Naive thymus-derived CD8-positive, alpha-beta T cell (primary cell): ENCODE measurements at places on chromosomes 5 and 9.
A peak's percentile ranks its signal among the peaks of the same experiment; 100 is the strongest.

- no peak for DNase-seq
Observed at GRCh38 chr9:16535555-16535954, 334.9 kb downstream of the BNC2 start.

DNA sequence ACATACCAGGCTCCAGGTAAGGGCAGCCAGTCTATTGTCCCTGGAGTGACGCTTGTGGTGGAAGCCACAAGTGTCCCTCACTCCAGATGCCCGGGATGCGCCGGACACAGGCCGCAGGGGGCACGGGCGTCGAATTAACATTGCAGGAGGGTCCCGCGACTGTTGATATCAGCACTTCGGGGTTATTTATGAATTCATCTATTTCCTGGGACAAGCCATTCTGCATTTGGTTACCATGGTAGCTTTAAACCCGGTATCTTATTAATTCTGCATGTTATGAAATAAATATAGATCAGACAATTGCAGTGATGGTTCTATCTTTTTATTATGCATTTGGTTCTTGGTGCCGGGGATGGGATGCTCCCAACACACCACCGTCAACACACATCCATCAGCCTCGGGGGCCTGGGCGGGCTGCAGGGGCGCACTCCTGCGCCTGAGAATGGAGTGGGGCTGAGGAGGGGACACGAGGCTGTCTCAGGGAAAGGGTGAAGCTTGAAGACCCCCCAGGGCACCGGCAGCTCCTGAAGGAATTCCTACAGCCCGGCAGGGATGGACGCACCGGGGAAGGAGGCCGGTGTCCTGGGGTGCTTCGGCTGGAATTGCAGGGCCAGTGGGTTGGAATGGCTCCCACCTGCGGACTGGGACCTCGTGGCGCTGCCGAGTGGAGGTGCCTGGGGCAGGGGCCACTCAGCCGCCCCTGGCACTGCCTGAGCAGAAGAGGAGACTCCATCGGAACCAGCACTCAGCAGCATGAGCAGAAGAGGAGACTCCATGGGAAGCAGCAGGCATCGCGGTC is 17.7 kb upstream of the TMEM250 start:
- DNase-seq: no peak

GRCh38 chr5:54326662-54327270 is 16.4 kb upstream of the ARL15 start:
- DNase-seq: no peak

- no peak for DNase-seq
Observed at GRCh38 chr5:120413686-120414085, 50.4 kb upstream of the PRR16 start.

- DNase-seq: no peak
Observed at GRCh38 chr5:75611311-75612225, at the start of gene ANKDD1B. Gene ANKDD1B (plus strand): TSS chr5:75611453. CDS start chr5:75611635, 182 bp downstream.

GRCh38 chr9:130111786-130112537 is 58.3 kb downstream of the GPR107 start:
- no peak for DNase-seq

DNA sequence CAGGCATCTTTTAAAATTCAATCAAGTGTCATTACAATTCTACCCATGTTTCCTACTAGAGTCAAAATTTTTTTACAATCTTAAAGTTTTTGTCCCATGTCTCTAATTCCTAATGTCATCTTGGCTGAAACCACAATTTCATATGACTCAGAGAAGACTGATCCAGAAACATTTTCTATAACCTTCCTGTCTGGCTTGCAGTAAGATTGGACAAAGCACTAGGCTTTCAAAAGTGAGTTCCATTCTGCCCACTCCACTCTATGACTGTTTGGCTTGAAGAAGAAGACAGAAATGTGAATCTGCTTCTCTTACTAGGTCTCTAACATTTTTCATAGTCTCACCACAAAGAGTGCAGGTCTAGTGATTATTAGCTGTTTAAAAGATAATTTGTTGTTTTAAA is 88.8 kb downstream of the NR3C1 start:
- DNase-seq: no peak

GRCh38 chr5:111537141-111538024 is 25.0 kb upstream of the STARD4 start:
- no peak for DNase-seq

GRCh38 chr5:133866160-133866902 is 102.1 kb downstream of the C5orf15 start:
- no peak for DNase-seq

DNA sequence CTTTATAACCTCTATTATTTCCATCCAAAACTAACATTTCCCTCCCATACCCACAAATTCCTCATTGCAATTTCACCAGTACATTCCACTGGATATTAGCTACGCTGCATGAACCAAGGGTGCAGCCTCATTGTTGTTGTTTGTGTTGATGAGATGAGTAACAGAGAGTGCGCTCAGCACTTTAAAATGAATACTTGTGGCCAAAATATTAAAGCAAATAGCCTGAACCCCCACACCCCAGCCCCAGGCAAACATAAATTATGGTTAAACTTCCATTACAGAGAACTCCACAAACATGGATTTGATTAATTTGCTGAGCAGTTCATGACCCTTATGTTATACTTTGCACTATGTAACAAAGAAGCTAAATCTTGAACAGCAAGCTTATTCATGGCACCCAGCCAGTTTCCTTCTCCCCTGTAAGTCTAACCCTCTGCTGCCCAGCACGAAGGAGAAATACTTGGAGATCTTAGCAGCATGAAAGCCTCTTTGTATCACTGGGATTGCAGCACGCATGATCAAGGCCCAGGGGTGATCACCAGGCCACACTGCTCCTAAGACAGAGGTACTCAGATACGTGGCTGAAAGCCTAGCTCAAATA is 205.0 kb downstream of the DOCK8 start:
- no peak for DNase-seq

GRCh38 chr9:98220911-98221310 is 28.5 kb upstream of the CORO2A start:
- DNase-seq: no peak

DNA sequence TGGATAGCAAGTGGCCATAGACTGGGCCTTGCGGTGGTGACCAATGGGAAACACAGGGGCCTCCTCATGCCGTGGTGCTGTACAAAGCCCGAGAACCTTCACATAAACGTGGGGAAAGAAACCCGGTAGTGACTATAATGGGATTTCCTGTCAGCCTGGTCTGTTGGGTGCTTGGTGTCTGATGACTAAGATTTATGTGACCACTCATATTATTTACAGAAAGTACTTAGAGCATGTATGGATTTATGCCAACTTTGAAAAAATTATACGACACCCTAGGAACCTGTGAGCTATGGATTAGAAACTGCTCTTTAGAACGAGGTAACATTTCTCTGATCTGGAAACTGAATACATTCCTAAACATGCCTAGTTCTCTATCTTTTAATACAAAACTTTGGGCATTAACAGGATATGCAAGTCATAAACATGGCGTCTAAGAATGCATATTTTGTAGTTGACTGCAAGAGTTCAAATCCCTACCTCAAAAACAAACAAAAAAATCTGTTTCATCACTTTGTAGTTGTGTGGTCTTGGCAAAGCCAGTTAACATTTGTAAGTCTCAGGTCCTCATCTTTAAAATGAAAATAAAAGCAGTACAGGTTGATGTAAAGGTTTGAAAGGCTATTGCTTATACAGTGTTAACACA is 85.4 kb downstream of the TMEM167A start:
- DNase-seq: no peak

DNA sequence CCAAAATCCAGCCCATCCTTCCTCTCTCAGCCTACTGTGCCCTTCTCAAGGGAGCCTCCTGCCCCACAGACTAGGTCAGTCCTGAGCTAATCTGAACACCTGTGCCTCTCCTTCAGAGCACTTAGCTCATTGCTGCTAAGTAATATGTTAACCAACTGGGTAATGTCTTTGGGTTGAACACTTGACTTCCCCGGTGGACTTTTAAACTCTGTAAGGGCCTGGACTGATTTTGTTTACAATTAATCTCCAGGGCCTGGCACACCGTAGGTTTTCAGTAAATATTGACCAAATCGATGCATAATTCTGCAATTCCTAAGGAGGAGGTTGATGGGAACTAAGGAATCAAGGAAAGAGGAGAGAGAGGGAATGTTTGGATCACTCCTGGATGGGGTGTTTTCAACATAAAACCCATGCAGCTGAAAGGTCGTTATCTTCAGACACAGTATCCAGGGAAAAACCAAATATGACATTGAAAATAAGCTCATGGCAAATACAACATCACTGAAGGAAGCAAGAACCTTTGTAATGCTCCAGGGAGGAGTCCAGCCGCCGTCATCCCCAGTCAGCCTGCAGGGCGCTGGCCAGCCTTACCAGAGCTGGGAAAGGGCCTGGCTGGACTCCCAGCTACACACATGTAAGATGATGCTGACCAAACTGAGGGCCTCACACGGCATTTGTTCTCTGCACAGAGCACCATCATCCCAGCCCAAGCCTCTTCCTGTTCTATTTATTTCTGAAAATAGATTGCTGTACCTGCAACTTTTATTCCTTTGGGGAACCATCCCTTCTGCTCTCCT is 166.3 kb downstream of the C5orf15 start:
- no peak for DNase-seq

- peak; percentile 36 for DNase-seq
Observed at GRCh38 chr9:14692470-14693250, 572 bp downstream of the ZDHHC21 start.

DNA sequence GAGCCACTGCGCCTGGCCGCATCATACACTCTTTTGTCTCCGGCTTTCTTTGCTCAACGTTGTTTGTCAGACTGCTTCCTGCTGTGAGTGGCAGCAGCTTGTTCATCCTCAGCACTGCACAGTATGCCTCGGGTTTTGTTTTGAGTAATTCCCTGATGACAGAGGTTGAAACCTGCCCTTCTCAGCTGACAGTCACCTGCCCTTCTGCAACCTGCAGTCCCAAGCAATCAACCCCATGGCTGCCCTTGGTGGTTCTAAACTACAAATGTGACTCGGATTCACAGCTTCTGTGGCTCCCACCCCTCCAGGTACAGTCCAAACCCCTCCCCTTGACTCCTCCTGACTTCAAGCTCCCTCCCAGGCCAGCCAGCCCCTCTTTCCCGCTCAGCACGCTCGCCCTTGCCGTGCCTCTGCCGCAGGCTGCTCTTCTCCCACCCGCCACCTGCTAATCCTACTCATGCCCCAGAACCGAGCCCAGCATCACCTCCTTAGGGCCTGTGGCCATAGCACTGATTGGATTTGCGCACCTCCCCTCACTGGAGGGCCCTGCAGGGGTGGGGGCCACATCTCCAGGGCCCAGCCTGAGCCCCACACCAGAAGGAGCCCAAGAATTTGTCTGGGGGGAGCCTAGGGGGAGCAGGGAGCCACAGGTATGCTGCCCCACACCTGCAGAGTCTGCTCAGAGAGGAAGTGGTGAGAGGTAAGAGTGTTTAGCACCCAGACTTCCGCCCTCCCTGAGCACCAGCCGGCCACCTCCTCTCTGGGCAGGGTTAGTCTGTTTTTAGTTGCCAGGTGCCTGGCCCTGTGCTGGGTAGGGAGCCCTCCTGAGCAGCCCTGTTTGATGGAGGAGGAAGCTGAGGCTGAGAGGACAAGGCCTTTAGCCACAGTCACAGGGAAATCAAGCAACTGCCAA is 10.1 kb downstream of the EEIG1 start:
- peak; percentile 75 for DNase-seq

DNA sequence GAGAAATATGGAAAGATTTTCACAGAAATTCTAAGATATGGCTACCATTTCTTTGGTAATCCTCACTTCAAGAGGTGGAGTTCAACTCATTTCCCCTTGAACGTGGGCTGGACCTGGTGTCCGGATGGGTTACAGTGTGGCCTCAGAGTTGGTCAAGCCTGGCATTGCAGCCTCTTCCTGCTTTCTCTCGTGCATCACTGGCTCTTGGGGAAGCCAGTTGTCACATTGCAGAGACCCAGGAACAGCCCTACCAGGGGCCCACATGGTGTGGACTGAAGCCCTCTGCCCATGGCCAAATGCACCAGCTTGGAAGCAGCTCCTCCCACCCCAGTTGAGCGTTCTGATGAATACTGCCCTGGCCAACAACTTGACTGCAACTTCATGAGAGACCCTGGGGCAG is 47.7 kb upstream of the FCN1 start:
- DNase-seq: no peak

GRCh38 chr5:154190595-154191304 is at the start of gene GALNT10:
Gene GALNT10 (plus strand): TSS chr5:154190733. CDS start chr5:154190867, 134 bp downstream.
- DNase-seq: peak; percentile 78

DNA sequence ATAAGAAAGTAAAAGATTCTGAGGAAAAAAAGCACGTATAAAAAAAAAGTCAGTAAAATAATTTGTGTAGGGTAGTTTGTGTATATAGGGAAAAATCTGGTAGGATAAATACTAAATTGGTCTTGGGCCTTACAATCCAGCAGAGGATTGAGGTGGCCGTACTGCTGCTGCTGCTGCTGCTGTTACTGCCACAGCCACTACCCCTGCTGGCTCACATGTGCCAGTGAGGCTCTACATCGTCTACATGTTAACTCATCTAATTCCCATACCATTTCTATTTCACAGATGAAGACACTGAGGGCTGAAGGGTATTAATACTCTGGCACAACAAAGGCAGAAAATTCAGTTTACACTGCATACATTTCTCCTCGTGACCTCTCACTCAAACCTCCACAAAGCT is 928.5 kb downstream of the TLE4 start:
- DNase-seq: no peak

GRCh38 chr9:91694081-91694870 is 255.8 kb downstream of the ROR2 start:
- DNase-seq: no peak

DNA sequence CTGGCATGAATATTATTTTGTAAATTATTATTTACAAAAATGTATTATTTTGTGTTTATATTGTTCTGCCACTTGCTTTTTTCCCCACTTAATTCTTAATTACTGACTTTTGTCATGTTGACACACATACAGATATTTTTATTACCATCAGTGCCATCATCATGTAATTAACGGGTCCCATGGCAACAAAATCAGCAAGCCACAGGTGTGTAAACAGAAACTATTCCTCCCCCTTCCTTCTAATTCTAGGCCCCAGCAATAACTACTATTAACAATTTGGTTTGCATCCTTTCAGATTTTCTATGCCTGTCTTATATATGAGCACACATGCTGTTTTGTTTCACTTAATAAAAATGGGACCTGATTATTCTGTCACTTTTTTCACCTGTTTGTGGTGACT is 29.3 kb downstream of the CYFIP2 start:
- no peak for DNase-seq

DNA sequence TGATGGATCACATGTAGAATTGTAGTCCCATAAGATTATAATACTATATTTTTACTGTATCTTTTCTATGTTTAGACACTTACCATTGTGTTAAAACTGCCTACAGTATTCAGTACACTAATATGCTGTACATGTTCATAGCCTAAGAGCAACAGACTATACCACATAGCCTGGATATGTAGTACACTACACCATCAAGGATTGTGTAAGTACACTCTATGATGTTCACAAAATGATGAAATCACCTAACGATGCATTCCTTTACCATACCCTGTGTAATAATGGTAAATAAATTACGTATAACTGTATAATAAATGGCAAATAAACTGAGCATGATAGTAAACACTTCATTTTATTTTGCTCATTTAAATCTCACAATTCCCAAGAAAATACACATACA is 60.3 kb downstream of the RICTOR start:
- no peak for DNase-seq

- peak; percentile 69 for DNase-seq
Observed at GRCh38 chr5:139746691-139747582, 48.7 kb upstream of the PSD2 start.

- DNase-seq: no peak
Observed at GRCh38 chr9:111451570-111451969, 32.6 kb downstream of the ECPAS start.

- no peak for DNase-seq
Observed at GRCh38 chr9:122371846-122372245, 1.0 kb downstream of the PTGS1 start.

GRCh38 chr9:113781896-113782295 is 94.2 kb upstream of the ZNF618 start:
- no peak for DNase-seq

- DNase-seq: no peak
Observed at GRCh38 chr5:9817819-9818218, 187.7 kb upstream of the TAS2R1 start.
